ENCODE measurements at places on chromosomes 6 and 20.

DNA sequence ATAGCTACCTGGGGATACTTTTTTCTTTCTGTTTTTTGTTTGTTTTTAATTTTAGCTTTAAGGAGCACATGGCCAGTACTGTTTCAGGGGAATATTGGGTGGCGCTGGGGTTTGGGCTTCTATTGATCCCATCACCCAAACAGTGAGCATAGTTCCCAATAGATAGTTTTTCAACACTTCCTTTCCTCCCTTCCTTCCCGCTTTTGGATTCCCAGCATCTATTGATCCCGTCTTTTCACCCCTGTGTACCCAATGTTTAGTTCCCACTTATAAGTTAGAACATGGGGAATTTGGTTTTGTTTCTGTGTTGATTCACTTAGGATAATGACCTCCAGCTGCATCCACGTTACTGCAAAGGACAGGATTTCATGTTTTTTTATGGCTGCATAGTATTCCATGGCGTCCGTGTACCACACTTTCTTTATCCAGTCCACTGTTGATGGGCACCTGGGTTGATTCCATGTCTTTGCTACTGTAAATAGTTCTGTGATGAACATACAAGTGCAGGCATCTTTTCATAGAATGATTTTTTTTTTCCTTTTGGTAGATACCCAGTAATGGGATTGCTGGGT, 20.1 kb downstream of the NQO2 start:
- DNase-seq = no peak

DNA sequence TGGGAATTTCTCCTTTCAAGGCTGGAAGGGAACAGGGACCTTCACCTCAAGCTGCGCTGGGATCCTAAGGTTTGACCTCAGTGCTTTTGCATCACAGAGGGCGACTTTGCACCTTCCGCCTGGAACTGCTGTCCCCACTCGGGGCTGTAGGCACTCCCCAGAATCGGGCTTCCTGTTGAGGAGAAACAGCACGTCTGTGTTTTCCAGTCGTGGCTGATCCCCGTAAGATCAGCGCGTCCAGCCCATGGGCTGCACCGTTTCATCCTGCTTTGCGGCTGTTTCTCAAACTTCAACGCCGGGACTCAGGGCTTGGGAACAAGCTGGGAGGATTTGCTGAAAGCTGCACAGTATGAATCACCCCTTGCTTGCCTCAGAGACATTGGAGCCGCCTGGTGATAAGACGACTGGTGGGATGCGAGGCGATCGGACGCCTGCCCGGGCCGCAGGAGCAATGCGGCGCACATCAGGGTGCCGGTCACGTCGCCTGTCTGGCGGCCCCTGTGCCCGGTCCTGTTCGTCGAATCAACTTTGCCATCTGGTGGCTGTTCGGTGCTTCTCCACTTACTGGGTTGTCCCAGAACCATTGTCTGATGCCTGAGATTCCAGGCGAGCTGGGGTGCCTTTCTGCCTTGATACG, 53.6 kb upstream of the FRMD1 start:
- DNase-seq = no peak

GRCh38 chr20:1576641-1577040, 19.1 kb upstream of the SIRPD start:
- no peak for DNase-seq

- DNase-seq = peak; percentile 59
Observed at GRCh38 chr6:26420688-26421171, 18.7 kb downstream of the BTN3A1 start.

- DNase-seq = no peak
Observed at GRCh38 chr6:141056945-141057625, 1075.6 kb upstream of the GJE1 start.

GRCh38 chr6:33108307-33108706, 32.5 kb downstream of the HLA-DPB1 start:
- DNase-seq = no peak

GRCh38 chr6:131290955-131291354, 155.7 kb downstream of the AKAP7 start:
- no peak for DNase-seq

GRCh38 chr6:70398783-70399728, 14.3 kb upstream of the FAM135A start:
- DNase-seq = peak; percentile 32

DNA sequence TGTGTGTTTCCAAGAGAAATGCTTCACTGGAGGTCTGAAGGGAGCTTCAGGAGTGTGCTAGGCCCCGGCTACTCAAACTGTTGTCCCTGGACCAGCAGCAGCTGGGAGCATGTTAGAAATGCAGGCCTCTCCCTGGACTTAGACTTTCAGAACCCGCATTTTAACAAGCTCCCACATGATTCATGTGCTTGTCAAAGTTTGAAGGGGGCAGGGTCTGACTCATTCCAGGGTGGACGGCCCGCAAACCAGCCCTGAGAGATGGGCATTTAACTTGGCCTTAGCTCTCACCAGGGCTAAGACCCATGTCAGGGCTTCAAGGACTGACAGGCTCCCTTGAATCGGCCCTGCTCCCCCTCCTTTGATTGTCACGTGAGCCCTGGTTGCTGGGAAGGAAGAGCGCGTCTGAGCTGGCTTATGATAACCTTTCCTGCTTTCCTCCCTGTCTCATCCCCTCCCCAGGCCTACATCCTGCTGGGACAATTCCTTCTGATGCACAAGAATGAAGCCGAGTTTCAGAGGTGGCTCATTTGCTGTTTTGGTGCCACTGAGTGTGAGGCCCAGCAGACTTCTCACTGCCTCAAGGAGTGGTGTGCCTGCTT, 35.5 kb downstream of the BANF2 start:
- DNase-seq = no peak

DNA sequence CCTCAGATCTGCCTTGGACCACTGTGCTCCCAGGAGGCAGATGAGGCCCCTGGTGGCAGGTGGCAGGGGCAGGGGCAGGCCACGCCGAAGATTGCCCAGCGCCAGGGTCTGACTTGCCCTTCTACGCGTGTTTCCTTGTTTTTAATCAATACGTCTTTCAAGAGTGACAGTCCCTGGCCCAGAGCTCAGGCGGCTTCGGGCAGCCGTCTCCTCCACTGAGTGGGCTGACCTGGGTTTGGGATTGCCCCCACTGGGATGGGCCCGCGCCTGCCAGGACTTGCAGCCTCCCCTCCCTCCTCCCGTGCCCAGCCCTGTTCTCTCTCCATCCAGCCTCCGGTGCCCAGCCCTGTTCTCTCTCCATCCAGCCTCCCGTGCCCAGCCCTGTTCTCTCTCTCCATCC, 21.2 kb downstream of the FRMD1 start:
- no peak for DNase-seq

GRCh38 chr6:157107915-157108651, 215.2 kb downstream of the TMEM242 start:
- DNase-seq = peak; percentile 82

- no peak for DNase-seq
Observed at GRCh38 chr6:74742793-74743508, 462.9 kb downstream of the COL12A1 start.

DNA sequence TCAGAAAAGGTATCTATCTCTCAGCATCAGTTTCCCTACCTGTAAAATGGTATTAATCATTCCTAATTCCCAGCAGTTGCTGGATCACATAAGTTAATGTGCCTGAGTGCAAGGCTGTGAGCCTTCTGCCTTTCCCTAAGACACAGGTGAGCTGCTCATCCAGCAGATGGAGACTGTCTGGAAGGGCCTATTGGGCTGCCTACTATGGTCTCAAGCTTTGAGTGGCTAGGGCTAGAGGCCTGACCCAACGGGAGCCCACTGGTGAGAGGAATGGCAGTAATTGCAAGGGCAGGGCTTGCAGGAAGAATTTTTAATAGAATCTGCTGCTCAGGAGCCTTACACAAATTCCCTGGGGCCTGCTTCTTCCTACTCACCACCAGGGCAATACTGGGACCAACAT, 4.3 kb downstream of the KHDC1 start:
- DNase-seq = no peak

Data from COLO829 (cell line).